ENCODE measurements at places on chromosomes 16 and 17. TPM values are rescaled to one million over a fixed set of nuclear protein-coding genes. Genes with fewer than 3 reads are reported as not detected.

DNA sequence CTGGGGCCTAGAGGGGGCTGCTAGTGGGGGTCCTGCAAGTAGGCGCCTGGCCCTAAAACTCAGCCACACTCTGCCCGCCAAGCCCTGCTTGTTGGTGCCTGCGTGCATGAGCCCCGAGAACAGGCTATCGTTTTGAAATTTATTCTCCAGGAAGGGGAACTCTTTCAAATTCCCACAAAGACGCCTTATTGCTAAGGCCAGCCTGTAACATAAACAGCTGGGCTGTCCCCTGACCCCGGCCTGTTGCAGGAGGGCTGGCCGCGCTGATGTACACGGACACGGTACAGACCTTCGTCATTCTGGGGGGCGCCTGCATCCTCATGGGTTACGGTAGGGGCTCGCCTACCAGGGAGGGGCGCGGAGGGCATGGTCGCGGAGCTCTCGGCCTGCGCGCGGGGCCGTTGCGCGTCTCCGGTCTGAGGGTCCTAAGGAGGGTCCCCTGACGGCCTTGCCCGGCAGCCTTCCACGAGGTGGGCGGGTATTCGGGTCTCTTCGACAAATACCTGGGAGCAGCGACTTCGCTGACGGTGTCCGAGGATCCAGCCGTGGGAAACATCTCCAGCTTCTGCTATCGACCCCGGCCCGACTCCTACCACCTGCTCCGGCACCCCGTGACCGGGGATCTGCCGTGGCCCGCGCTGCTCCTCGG lies 4.3 kb downstream of the SLC5A2 start:
- DNase-seq = peak; percentile 13

GRCh38 chr16:89004209-89004831 lies 27.3 kb upstream of the CBFA2T3 start:
- peak; percentile 54 for DNase-seq

GRCh38 chr17:36645422-36645821 lies 44.0 kb downstream of the MRM1 start:
- DNase-seq = no peak

DNA sequence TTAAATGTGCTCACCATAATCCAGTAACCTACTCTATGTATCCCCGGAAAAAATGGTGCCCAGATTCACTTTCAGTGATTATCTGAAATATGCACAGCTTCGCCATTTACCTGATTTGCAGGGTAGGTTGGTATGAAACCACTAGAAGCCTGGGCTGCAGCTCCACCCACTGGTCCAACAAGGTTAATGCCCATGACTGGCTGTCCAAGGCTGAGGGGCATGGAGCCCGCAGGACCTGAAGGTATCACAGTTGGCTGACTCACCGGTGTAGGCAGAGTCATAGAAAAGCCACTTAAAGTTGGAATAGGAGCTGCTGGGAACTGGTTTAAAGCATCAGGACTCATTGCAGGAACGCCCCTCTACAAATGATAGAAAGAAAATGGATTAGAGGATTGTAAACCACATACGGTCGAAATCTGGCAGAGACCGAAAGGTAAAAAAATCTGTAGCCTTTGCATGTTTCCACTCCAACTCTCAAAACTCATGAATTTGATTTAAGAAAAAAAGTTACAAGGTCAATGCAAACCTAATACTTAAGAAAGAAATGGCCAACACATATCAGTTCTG lies 38.6 kb downstream of the SYNRG start:
- peak; percentile 30 for DNase-seq

- no peak for DNase-seq
Observed at GRCh38 chr17:31787857-31788570, 71.0 kb downstream of the COPRS start.

DNA sequence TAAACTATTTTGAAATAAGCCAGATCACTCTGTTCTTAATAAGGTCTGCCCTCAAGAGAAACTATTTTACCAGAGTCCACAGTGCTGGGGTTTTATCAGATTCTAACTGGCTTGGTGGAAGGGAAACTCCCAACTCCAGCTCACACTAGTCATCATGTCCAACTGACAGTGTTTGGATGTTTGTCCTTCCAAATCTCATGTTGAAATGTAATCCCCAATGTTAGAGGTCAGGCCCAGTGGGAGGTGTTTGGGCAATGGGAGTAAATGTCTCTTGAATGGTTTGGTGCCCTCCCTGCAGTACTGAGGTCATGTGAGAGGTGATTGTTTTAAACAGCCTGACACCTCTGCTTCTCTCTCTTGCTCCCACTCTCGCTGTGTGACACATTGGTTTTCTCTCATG lies 1301.0 kb upstream of the CDH8 start:
- no peak for DNase-seq

DNA sequence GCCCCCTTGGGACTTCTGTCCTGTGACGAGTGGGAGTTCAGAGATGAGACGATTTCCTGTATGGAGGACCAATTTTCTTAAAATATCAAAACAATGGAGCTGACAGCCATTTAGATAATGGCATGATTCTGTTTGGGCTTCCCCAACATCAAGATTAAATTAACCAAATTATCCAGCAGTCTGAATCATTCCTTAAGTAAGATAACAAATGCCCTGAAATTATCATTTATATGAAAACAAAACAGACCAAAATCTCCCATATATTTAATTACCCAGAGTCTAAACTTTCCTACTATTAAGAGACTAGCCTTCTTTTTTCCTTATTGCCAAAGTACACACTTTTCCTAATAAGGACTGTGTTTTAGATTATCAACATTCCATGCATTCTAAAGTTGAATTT lies 550.1 kb upstream of the PSMD7 start:
- DNase-seq = no peak

- DNase-seq = no peak
Observed at GRCh38 chr17:39774047-39774446, 36.3 kb downstream of the GRB7 start.

GRCh38 chr17:76989519-76989918 lies 121.3 kb downstream of the MGAT5B start:
- DNase-seq = no peak

DNA sequence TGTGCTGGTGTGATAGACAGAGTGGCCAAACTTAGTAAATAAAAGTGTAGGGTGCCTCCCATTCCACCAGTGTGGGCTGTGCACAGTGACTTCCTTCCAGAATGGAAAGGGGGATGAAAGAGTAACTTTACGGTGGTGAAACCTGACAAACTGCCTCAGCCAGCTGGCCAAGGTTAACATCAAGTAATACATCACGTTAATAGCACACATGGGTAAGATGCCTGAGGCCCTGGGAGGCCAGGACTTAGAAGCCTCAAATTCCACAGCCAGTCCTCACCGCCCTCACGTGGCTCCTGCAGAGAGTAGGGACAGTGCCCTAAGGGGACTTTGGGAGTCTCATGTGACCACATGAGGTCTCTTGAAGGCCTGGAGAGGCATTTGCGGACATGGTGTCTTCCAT lies 14.1 kb downstream of the RMI2 start:
- peak; percentile 71 for DNase-seq

DNA sequence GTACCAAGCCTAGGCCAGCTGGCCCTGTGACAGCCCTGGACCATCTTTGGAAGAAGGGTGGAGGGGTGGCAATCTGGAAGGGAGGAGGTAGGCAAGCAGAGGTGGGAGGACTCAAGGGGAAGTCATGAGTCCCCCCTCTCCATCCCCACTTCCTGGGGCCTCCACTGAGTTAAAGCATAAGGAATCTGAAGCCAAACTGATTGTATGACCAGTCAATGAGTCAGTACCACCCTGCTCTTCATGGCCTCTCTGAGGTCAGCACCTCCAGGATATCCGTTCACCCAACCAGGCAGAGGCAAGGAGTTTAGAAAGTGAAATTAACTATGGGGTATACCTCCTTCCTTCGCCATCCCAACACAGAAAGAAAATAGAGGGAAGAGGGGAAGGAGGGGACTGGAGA lies 272.7 kb downstream of the SOX9 start:
- DNase-seq = no peak

DNA sequence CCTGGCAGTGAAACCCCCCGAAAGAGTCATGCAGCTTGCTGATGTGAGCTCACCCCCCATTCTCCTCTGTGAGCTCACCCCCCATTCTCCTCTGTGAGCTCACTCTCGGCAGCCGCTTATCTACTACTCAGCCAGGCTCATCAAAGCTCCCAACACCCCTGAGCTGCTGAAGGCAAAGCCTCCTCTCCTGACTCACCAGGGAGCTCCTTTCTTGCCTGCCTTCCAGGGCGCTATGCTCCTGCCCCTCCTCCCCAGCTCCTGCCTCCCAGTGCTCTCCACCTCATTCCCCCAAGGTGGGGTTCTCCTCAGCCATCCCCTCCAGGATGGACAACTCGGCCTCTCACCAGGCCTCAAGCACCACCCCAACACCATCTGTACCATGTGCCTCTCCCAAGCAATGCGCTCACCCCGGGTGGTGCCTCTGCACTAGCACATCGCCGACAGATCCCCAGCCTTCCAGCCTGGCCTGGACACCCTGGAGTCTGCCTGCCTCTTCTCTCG lies 27.7 kb upstream of the FAAP100 start:
- no peak for DNase-seq

DNA sequence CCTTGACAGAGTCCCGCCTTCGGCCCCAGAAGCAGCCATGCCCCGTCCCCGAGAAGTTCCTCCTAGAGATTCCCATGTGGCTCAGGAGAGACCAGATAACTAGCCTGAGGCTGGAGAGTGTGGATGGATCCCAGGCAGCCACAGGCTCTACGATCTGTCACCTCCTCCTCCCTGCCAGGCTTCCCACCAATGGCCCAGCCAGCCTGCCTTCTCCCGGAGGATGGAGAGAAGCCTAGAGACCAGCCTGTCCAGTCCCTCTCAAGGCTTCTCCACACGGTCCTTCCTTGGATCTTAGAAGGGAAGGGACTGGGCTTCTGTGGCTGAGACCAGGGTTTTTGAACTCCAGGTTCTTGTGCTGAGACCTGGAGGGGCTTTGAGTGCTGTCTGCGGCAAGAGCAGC lies 1.6 kb upstream of the SMTNL2 start:
- DNase-seq = no peak

GRCh38 chr16:50324345-50324744 lies 44.4 kb downstream of the BRD7 start:
- no peak for DNase-seq

DNA sequence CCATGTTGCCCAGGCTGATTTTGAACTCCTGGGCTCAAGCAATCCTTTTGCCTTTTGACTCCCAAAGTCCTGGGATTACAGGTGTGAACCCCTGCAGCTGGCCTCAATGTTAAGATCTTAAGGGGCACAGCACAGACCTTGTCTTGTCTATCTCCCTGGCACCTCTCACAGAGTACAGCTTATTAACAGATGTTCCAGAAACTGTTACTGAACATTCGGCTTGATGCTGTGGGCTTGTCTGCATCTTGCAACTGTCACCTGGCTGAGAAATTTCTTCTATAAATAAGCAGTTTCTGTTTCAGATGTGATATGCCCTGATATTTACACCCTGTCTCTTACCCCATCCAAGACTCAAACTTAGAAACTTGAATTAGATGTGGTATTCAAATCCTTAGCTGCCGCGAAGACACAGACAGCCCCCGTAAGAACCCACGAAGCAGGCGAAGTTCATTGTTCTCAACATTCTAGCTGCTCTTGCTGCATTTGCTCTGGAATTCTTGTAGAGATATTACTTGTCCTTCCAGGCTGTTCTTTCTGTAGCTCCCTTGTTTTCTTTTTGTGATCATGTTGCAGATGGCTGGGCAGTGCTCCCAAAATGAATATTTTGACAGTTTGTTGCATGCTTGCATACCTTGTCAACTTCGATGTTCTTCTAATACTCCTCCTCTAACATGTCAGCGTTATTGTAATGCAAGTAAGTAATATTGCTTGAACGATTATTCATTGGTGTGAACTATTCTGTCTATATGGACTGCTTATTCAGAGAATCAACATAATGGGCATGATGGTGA lies at the start of gene TNFRSF17:
Gene TNFRSF17, plus strand, starts transcription at position 450 of the 791 bp plus-strand sequence. Its CDS starts 115 bp downstream, at position 565.
- DNase-seq = no peak

GRCh38 chr16:67252609-67253497 lies 4.1 kb downstream of the SLC9A5 start:
- peak; percentile 38 for DNase-seq

- no peak for DNase-seq
Observed at GRCh38 chr16:86499889-86500707, 10.2 kb upstream of the FOXF1 start.

- DNase-seq = no peak
Observed at GRCh38 chr16:5046914-5047313, 13.2 kb upstream of the NAGPA start.

DNA sequence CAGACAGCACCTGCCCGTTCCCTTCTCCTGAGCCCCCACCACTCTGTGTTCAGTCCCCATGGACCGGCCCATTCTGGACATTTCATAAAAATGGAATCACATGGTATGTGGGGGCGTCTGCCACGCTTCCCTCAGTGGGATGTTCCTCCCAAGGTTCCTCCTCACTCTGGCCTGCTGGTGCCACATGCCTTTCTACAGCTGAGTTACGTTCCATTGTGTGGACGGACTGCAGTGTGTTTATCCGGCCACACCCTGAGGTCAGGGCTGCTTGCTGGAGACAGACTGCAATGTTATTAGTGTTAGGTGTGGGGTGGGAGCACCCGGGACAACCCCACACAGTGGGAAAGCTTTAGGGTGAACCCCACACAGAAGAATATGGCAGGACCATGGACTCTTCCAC lies 5.9 kb upstream of the AATK start:
- peak; percentile 27 for DNase-seq

DNA sequence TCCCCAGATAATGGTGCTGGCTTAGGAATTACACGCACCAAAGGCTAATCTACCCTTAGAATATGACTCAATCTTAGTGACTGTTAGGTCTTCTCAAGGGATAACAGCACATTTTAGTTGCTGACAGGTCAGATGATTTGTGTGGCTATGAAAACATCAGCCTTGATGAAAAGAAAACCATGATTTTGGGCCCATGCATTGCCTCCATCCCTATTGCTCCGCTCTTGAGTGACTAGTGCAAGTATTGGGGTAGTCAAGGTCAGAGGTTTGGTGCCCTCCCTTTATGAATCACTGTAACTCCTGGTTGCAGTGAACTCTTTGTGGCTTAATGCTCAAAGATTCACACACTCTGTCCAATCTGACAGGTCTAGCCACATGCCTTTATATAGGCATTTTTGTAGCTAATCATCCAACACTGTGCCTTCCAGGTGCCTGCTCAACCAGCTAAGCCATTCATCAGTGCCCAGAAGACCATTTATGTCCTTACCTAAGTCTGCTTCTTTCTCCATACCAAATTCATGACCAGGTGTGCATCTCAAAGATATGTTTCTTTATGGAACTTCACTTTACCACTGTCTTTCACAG lies 251.6 kb downstream of the KCNJ2 start:
- no peak for DNase-seq

DNA sequence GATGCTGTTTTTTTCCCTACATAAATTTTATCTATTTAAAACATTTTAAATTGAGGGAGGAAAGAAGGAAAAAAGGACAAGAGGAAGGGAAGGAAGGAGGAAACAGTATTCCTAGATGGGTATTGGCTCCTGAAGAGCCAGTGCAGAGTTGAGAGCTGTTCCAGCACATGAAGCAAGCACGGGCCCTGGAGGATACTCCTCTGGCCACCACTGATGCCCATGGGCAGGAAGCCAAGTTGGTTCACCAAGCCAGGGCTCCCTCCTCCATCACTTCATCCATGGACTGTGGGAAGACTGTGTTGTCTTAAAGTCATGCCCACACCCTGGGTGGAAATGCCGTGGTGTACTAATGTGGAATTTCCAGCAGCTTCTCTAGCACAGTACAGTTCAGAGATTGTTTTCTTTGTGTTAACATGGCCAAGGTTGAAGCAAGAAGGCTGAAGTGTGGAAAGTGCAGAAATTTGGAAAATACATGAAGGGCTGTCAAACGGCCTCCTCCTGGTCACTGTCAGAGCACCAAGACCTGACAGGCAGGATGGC lies 23.9 kb upstream of the NOS2 start:
- DNase-seq = peak; percentile 24

Gene TPSG1
- total RNA-seq = not detected

Gene KCNAB3
- 0.82 TPM for total RNA-seq

Gene MLKL
- total RNA-seq = 5.0 TPM

Gene LRRC46
- total RNA-seq = not detected

Gene KRT222
- not detected for total RNA-seq

Gene DBNDD1
- 2.3 TPM for total RNA-seq
